ENCODE measurements at places on chromosomes 2 and 18.

DNA sequence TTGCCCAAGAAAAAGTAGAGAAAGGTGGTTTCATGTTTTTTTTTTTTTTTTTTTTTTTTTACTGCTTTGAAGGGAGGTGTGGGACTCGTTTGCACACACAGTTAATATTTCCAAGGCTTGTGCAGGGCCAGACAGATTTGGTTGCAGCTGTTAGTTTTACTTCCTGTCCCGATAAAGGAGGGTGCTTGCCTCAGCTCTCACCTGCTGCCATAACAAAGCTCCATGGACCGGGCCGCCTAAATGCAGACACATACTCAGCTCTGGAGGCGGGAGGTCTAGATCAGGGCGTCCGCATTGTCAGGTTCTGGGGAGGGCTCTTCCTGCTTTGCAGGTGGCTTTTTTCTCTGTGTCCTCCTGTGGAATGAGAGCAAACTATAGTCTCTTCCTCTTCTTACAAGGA, 69.9 kb downstream of the ODC1 start:
- peak; percentile 40 for DNase-seq

DNA sequence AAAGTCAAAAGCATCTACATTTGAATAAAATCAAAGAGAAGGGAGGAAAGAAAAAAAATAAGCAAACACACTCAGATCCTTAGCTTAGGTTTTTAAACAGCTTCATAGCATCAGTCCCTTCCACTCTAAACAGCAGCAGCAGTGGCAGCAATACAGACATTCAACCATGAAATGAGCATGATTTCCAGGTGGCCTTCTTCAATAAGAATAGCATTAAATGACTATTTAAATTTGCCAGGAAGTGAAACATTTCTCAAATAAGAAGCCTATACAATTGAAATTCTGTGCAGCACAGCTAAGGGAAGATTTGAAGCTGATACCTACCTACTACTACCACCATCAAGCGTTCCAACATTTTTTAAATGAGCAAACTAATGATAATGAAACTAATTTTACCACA, 138.1 kb upstream of the REG3G start:
- DNase-seq, result no peak

GRCh38 chr2:150476809-150477302, 10.6 kb downstream of the RND3 start:
- no peak for DNase-seq

DNA sequence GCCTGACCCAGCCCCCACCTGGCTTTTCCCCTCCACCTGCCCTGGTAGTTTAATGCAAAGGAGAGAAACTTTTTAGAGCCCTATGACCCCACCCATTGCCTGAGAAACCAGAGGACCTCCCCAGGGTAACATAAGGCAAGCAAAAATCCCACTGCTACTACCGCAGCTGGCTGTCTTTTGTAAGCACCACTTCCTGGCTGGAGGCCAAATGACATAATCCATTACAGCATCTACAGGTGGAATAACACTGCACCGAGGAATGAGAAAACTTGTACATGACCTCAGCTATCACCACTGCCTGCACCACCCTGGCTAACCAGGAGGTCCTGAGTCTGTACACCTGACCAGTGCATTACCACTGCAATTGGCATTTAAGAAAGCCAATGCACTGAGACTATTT, 149.6 kb upstream of the GALNT5 start:
- DNase-seq, result no peak

DNA sequence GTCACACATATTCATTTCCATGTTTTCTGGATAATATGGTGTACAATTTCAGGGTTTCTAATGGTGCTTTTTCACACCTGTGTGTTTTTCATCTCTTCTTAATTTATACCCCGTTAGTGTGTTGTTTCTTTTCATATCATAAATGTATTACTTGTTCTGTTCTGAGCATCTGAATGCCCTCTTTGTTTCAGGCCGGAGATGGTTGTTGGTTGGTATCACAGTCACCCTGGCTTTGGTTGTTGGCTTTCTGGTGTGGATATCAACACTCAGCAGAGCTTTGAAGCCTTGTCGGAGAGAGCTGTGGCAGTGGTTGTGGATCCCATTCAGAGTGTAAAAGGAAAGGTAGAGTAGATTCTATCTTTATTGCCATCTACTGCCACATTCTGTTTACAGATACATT, 45.1 kb upstream of the TBR1 start:
- no peak for DNase-seq

GRCh38 chr2:149059822-149060221, 21.3 kb downstream of the LYPD6B start:
- no peak for DNase-seq

GRCh38 chr2:13193900-13194299, 477.2 kb downstream of the TRIB2 start:
- DNase-seq, result peak; percentile 35

DNA sequence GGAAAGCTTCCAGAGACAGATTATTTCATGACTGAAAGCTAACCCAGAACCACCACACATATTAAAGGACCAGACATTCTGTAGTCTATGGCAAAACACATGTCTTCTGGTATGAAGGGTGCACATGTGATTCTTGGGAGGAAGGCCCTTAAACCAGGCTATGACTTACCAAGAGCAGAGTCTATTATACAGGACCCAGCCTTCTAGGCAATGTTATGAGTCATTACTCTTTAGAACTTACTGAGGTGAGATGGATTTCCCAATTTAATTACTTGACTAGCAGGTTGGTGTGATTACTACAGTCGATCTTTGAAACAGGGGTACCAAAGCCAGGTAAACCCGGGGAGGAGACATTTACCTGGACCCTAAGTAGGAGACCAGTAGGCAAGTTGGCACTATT, 350.8 kb downstream of the TRIB2 start:
- no peak for DNase-seq

DNA sequence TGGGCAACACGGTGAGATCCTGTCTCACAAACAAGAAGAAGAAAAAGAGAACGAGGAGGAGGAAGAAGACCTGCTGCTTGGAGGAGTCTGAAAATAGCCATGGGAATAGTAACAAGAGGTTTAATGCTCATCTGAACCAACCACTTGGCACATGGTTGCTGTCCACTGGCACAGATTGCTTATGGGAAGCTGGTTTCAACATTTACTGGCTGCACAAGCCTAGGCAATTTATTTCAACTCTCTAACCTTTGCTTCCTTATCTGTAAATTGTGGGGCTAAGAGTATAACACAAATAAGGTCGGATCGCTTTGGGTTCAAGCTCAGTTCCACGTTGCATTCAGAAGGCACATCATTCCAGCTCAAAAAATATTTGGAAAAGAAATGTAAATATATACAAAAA, 14.2 kb upstream of the RHOB start:
- DNase-seq, result no peak

GRCh38 chr2:53632714-53633113, 134.9 kb upstream of the CHAC2 start:
- peak; percentile 3 for DNase-seq

All from hematopoietic multipotent progenitor cell treated with erythropoietin and hydrocortisone succinate and interleukin-3 and kit ligand, for 4 days (in vitro differentiated cells).